ENCODE measurements at places on chromosomes 5 and 9. TPM values are rescaled to one million over a fixed set of nuclear protein-coding genes. Genes with fewer than 3 reads are reported as not detected.

GRCh38 chr5:89499787-89500186 lies 616.8 kb upstream of the MEF2C start:
- H3K27ac ChIP-seq = no peak overlapping the region
- H3K36me3 ChIP-seq = no peaks in the 10 kb centered on the region
- no peak overlapping the region for H3K4me3 ChIP-seq
- DNase-seq = no peak
- no peaks in the 10 kb centered on the region for H3K27me3 ChIP-seq

- H3K27me3 ChIP-seq = no peaks in the 10 kb centered on the region
- H3K27ac ChIP-seq = no peak overlapping the region
- peaks cover 6% of the 10 kb centered on the region for H3K4me1 ChIP-seq
- no peaks in the 10 kb centered on the region for H3K36me3 ChIP-seq
These were observed 52.3 kb upstream of the PTPDC1 start for GRCh38 chr9:94031946-94032345.

- H3K27ac ChIP-seq = no peak overlapping the region
- H3K4me1 ChIP-seq = no peaks in the 10 kb centered on the region
- no peak for DNase-seq
- no peak overlapping the region for H3K4me3 ChIP-seq
- no peaks in the 10 kb centered on the region for H3K27me3 ChIP-seq
These were observed 58.8 kb downstream of the MTRR start for GRCh38 chr5:7927466-7928375.

- H3K4me1 ChIP-seq = no peaks in the 10 kb centered on the region
- no peak overlapping the region for H3K27ac ChIP-seq
- H3K36me3 ChIP-seq = no peaks in the 10 kb centered on the region
- no peak overlapping the region for H3K4me3 ChIP-seq
- H3K27me3 ChIP-seq = no peaks in the 10 kb centered on the region
These were observed 492.5 kb upstream of the SGCD start for GRCh38 chr5:155834271-155834975.

DNA sequence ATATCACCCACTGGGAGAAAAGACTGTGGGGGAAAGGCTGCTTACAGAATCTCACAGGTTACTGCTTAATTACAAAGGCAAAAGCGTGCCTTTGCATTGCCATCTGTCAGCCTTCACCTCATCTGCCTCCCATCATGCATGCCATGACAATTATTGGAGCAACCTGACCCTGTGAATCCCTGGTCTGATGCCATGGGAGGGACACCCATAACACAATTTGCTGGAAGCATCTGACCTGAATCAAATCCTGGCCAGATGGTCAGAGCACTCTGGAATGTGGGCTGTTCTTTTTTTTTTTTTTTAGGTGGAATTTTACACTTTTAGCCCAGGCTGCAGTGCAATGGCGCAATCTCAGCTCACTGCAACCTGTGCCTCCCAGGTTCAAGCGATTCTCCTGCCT lies 11.6 kb upstream of the RETREG1 start:
- no peak for DNase-seq
- H3K27me3 ChIP-seq = no peaks in the 10 kb centered on the region
- no peaks in the 10 kb centered on the region for H3K36me3 ChIP-seq
- H3K27ac ChIP-seq = no peak overlapping the region
- H3K4me3 ChIP-seq = no peak overlapping the region

Gene SCGB3A1
- not detected for total RNA-seq

Gene STKLD1
- not detected for total RNA-seq

Measured in aorta (tissue), 5 donors.